Activated T-helper 1 cell treated with anti-CD3 and anti-CD28 coated beads, Interleukin-2, amount 50 U/mL, for 16 hours (primary cell): ENCODE measurements at places on chromosomes 3 and 15.

DNA sequence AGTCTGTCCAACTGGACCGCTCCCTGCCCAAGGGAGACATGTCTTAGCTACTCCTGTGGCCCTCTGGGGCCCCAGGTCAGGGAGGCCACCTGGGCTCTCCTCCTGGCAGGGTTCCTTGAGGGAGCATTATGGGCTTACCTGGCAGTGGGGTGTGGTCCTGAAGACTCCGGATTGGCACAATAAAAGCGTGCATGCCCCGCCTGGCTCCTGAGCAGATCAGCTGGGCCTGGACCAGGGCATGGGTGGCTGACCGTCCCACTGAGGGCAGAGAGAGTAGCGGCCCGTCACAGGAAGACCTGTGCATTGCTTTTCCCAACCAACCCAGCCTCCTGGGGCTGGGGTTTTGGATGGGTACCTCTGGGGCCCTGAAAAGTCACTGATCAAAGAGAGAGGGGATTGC is 5.4 kb downstream of the ACOX2 start:
- DNase-seq, result no peak

GRCh38 chr3:58799271-58799670 is 132.7 kb upstream of the FAM3D start:
- no peak for DNase-seq

GRCh38 chr3:191362524-191363090 is 32.3 kb upstream of the UTS2B start:
- no peak for DNase-seq

DNA sequence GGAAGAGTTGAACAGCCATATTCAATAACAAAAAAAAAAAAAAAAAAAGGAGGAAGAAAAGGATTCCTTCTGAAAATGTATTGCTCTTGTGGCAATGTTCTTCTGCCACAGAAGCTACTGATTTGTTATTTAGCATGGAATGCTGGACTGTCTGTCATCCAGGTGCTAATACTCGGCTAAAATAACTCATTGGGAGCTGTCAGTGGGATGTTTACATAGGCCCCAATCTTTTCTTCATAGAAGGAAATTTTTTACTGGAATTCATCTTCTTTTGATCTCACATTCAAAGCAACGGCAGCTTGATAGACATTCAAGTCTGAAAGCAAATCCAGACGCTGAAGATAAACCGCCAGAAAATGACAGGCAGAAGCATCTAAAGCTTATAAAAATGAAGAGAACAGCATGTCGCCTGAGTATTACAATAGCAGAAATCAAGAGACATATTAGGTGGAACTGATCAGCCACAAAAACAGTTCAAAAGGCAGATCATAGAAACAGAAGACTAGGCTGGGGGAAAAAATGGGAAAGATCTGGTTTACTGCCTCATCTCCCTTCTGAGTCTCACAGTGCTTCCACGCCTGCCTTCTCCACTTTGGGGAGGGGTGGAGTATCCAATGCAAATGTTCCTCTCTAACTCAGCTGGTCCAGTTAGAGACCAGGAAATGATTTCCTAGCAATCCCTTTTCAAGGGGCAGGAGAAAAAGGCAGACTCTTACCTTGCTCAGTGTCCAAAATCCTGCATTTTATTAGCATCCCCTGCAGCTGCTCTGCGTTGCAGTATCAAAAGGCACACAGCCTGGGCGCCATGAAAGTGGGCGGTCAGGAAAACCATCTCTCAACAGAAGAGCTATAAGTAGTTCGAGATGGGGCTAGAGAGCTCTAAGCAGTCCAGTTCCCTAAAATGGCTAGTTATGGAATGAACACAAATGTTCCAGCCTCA is 451.9 kb downstream of the FOXP1 start:
- DNase-seq, result no peak

- no peak for DNase-seq
These were observed 59.0 kb upstream of the GSK3B start for GRCh38 chr3:120153294-120153693.

DNA sequence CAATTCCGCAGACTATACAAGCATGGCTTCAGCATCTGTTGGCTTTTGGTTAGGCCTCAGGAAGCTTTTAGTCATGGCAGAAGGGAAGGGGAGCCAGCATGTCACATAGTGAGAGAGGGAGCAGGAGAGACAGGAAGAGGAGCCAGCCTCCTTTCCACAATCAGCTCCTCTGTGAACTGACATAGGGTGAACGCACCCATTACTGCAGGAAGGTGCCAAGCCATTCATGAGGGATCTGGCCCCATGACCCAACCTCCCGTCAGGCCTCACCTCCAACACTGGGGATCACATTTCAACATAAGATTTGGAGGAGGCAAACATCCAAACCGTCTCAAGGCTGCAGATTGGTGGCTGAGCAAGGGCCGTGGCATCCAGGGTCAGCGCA is 106.3 kb downstream of the LRRK1 start:
- DNase-seq, result no peak

- no peak for DNase-seq
These were observed 585.2 kb downstream of the NTRK3 start for GRCh38 chr15:87671289-87671688.

DNA sequence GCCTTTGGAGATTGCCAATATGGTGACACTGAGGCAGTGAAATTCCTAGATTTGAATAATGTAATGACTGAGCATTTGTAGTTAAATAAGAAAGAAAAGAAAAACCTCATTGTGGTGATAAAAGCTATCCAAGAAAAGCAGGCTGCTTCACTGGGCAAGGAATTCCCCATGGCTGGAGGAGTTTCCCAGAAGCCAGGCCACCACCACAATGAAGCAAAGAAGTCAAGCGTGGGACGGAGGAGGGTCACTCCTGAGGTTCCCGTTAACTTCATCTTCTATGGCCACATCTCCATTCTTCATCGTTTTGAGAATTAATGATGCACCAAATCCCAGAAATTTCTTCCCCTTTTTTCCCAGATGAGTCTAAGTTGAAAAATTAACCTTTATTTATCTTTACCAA is 185.8 kb upstream of the BCL6 start:
- no peak for DNase-seq

DNA sequence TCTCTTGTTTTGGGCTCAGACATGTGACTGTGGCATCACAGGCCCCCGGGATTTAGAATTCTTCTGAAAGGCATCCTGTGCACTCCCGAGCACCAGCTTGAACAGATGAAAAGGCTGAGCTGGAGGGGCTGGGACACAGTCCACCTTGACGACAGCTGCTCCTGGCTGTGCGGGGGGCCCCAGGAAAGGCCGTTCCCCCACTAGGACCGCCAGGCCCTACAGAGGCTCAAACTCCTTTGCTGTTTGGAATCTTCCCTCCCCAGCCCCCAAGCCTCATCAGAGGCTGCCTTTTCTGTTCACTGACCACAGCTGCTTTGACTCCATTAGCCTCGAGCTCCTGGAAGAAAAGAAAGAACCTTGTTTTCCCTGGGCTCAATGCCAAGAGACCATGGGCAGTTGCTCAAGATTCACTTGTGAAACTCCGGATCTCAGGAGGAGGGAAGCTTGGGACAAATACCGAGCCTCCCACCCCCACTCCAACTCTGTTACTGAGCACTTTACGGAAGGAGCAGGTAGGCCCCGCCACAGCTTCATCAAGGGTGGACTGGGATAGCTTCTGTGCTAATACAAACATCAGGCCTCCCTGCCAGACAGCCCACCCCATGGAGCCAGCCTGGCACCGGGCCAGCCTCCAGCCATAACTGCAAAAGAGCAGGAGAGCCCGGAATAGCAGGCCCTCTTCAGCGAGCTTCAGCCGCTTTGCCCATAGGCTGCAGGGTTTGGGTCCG is 15.7 kb downstream of the CIDEC start:
- DNase-seq, result no peak

GRCh38 chr3:177657243-177657642 is 460.0 kb upstream of the TBL1XR1 start:
- DNase-seq, result no peak

DNA sequence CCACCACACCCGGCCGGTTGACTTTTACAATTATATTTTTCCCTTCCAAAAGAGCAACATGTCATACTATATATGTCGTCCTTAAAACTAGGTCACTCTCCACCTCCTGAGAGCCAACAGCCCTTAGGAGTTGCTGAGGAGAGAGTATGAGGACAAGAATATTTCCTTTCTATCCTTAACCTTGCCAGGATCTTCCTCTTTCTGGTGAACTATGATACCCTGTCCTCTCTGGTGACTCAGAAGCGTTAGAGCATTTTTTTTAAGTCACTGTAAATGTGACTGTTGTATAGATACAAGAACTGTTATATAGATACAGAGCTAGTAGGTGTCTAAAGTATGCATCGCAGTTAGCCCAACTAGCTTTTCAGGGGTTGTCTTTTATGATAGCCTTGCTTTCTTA is 33.7 kb upstream of the MTHFS start:
- DNase-seq, result no peak

GRCh38 chr3:51337666-51338065 is 47.4 kb upstream of the MANF start:
- DNase-seq, result no peak

DNA sequence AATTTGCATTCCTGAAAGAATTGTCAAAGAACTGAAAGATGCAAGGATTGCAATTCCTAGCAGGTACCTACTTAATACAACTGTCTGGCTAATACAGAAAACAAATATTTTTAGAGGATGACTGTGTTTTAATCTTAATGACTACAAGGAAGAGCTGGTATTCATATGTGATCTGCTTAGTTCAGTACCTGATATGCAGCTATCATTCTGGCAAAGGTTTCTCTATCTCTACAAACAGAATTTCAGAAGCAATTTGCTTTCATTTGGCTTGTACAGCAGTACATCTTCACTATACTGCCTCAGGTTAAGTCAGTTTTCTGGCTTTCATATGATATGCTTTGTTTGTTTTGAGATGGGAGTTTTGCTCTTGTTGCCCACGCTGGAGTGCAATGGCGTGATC is 51.3 kb downstream of the TBL1XR1 start:
- no peak for DNase-seq

DNA sequence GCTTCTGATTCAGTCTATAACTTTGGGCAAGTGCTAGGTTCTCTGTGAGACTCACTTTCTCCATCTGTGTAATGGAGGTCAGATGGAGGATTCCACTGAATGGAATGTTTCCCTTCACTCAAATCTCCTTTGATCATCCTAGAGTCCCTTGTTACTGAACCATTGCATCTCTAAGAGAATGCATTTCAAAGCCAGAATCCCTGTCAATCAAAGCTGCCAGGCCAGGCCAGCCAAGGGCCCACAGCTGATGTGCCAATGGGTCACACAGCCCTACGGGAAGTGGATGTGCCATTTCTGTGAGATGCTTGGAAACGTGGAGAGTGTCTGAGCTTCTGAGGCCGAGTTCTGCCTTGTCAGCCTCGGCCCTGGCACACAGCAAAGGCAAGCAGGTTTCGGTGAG is 32.4 kb downstream of the SCN5A start:
- DNase-seq, result no peak

GRCh38 chr15:34716111-34716510 is 38.7 kb downstream of the GJD2 start:
- DNase-seq, result no peak

- no peak for DNase-seq
These were observed 408.1 kb upstream of the NR2F2 start for GRCh38 chr15:95922431-95922830.

- no peak for DNase-seq
These were observed 37.9 kb downstream of the ACP3 start for GRCh38 chr3:132354916-132355702.

GRCh38 chr3:81760215-81760614 is 1.2 kb downstream of the GBE1 start:
- no peak for DNase-seq

DNA sequence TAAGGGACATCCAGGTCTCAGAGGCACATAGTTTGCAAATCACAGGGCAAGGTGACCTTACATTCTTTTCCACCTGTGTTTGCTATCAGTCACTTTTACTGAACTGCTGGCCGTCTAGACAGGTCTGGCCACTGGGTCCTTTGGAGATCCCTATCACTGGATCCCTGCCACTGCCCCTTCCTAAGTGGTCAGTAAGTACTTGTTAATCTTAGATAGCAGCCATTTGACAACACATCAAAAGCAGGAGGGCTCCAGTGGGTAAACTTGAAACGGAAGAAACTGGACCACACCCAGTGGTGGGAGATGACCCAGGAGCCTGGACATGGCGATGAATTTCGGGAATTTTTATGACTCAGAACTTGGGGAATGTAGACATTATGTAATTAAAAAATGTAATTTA is 28.9 kb upstream of the RASGRP1 start:
- DNase-seq, result no peak

DNA sequence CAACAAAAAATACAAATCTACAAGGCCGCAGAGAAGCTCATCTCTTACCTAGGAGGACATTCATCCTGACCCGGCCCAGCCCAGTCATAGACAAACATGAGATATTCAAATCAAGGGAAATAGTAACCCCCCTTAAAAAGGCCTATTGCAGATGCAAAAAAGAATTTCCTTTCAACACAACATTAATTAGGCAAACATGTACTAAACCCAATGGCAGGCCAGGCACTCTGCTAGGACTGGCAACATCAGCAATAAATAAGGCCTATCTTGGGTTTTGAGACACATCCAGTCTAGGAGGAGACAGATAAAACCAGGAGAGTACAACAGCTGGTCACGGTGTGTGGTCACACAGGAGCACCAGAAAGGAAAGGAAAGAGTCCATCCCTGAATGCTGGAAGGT is 61.4 kb downstream of the ADCY5 start:
- no peak for DNase-seq

GRCh38 chr15:72809329-72809728 is 25.8 kb upstream of the ADPGK start:
- no peak for DNase-seq

- DNase-seq, result no peak
These were observed 104.5 kb downstream of the NLGN1 start for GRCh38 chr3:173501931-173502489.

DNA sequence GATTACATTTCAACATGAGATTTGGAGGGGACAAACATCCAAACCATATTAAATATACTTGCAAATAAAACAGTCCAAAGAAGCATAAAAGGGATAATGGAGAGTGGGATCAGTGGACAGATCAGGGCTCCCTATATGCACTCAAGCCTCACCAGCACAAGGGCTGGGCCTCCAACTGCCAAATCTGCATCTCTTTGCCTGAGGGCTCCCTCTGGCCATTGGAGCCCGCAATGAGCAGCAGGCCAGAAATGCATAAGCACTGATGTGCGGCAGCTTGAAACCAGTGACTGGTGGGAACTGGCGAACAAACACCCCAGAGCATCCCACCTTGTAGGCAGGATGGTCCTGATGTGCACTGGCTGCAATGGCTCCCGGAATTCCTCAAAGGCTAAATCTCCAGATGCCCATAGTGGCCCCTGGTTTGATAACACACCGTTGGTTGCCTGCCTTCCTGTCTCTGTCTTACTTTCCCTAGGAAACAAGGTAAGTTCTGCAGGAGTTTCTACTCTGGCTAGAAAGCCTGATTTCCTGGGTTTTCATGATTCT is 55.9 kb upstream of the POMGNT2 start:
- no peak for DNase-seq

- no peak for DNase-seq
These were observed 17.6 kb downstream of the THRB start for GRCh38 chr3:24476871-24477656.
